ENCODE measurements at places on chromosomes 12 and 14.
A peak's percentile ranks its signal among the peaks of the same experiment; 100 is the strongest.

DNA sequence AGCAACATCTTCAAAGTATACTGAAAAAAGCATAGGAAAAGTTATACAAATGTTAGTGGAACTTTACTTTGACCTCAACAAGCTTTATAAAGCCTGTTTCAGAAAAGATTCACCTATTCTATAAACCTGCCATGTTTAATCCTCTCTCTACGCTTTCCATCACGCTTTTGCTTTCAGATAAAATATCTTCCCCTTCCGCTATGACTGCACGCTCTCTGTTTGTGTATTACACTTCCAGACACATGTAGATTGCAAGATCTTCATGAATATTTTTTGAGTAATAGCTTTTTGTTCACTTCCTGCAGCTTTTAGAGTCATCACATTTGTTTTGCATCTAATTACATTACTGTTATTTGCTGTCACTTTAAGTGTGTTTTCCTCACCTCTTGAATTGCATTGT lies 271.4 kb downstream of the RASSF9 start:
- no peak for DNase-seq

DNA sequence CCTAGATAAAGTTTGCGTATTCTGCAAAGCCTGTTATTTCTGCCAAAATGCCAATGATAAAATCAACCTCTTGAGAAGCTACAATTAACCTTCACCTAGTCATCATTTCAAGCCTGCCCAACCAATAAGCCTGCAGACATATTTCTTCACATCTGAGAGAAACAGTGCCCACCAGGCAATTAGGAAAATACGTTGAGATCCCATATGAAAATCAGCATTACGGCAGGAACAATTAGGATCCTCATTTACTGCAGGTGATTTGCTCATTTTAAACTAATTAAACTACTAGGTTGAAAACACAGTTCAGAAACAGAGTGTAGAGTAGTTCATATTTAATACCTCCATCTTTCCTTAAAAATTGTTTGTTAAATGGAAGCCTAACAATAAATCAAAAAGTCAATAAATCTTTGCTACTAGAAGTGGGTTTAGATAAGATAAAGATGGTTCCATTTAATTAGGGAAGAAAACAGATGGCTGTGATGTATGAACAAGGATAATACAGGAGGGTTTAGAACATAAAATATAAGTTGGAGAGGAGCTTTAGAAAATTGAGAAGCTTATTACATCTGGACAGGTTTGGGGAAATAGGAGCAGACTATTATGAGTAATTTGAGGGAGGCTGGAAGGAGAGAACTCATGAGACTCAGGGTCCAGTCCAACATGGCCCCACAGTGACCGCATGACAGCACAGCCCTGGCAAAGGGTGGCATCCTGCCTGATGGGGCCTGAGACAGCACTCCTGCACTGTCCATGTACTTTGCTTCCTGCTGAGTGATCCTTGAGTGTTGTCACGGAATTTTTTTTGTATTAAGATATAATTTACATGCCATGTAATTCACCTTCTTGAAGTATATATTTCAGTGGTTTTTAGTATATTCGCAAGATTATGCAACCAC lies 26.9 kb upstream of the PYGL start:
- no peak for DNase-seq

DNA sequence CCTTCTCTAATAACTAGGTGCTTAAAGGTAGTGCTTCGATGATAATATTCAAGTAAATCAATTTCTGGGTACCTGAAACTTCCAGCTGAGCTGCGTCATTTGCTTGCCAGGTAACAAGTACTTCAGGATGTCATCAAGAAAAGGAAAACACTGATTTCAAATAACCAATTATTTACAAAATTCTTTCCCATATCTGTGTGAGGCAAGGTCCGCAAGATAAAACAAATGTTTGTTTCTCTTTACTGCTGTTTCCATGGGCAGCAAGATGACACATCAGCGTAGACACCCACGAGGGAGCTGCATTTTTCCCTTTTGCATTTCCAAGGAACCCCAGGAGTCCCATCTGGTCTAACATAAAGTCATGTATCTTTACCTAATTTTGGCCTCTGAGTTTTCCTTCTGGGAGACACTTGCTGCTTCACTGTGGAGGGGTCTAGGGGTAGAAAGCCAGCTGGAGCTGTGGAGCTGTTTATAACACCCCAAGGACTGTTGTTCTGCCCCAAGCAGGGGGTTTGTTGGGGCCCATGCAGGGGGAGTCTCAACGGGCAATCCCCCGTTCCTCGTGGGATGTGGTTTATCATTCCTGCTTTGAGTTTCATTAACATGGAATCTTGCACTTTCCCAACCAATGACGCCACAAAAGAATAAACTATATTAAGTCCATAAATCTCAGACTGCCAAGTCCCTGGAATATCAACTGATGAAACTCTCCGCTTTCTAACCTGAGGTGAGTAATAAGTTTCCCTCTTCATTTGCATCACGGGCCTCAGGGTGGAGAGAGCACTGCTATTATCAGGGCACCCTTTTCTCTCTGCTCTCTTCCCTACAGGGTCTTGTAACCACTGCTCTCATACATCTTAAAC lies 112.8 kb upstream of the PELI2 start:
- DNase-seq, result no peak

- DNase-seq, result no peak
These were observed 20.7 kb upstream of the UNC79 start for GRCh38 chr14:93410021-93410420.

GRCh38 chr14:72024043-72024407 lies 91.8 kb downstream of the RGS6 start:
- peak; percentile 29 for DNase-seq

GRCh38 chr12:108793756-108794441 lies 62.6 kb upstream of the CORO1C start:
- DNase-seq, result no peak

DNA sequence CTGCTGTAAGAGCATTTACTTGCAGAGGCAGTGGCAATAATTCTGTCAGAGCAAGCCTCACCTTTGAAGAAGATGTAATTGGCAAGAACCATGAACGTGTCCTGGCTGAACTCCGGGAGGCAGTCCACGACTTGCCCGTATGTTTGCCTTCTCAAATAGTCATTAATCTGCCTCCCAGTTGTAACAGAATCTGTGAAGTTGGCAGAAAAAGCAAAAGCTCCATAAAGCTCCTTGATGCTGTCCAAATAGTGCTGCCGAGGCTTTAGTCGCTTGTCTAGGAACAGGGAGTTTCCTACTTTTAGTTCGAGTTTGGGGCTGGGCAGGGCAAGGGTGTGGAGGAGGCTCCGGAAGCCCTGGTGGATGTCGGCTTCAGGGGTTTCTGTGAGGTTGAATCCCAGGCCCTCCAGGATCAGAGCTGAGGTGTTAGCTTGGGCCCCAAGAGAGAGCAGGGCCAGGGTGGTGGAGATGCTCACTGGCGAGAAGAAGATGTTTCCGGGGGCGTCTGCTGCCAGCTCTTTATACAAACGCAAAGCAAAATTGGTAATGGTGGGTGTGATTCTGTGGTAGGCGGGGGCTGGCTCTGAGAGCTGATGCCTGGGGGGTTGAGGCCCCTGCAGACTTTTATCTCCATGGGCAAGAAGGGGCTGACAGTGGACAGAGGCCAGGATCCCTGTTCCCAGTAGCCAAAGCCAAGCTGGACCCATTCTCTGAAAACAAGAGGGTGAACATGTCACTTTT lies 4.4 kb downstream of the SERPINA11 start:
- no peak for DNase-seq

GRCh38 chr14:98391061-98391460 lies 880.9 kb downstream of the BCL11B start:
- no peak for DNase-seq

GRCh38 chr14:29629839-29630238 lies 297.8 kb downstream of the PRKD1 start:
- no peak for DNase-seq

DNA sequence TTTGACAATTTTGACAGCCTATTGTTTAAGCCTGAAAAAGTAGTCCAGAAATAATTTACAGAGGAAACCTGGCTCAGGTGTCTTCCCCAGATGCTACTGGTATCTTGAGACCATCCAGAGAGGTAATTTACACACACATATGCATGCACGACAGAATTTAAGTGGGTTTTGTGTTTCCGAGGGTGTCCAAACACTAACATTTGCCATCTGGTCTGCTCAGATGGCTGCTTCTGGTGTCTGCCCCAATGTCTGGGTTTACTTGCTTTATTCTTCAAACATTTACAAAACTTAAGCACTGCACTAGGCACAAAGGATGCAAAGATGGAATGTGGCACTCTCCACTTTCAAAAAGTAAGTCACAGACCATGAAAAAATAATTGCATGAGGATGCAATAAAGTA lies 226.6 kb upstream of the EGLN3 start:
- no peak for DNase-seq

DNA sequence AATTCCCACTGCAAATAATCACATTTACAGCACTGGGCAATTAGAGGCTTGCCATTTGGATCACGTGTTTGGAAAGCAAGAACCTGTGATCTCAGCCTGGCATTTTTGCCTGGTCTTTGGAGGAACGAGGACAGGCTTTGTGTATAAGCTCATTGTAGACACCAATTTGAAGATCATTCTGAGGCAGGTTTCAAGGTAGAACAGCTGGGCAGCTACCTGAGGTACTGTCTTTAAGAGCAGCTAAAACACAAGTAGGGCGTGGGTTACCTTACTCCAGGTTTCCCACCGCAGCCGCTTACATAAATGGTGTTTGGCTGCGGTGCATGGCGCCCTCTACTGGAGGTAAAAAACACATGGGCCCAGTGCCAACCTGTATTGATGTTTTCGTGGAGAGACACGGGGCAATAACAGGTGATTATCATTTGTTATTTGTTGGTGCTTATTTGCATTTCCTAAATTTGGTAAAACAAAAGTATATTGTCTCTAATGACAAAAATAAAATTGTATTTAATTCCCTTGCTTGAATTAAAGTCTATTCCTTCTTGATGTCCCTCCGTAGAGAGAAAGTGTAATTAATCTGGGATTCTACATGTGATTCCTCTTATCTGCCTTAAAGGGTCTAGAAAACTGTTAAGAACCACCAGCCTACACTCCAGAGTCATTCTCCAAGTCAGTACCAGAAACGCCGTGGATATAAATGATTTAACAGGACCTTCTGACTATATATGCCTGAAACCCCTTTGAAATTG lies 69.7 kb downstream of the SVOP start:
- peak; percentile 26 for DNase-seq

DNA sequence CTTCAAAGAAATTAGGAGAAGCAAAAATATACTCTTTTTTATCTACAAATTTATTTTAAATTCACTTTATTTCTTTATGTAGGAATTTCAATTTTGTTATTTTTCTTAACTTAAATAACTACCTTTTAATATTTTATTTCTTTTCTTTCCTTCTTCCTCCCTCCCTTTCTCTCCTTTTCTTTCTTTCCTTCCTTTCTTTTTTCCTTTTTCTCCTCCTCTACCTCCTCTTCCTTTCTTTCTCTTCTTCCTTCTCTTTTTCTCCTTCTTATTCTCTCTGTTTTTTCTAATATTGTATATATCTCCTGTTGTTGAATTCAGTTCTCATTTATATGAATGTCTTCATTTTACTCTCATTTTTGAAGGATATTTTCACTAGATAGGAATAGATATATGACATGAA lies 127.6 kb downstream of the MIPOL1 start:
- DNase-seq, result no peak

- DNase-seq, result no peak
These were observed 61.5 kb upstream of the LRTM2 start for GRCh38 chr12:1758887-1759286.

- DNase-seq, result no peak
These were observed 46.6 kb upstream of the ESRRB start for GRCh38 chr14:76329154-76329928.

GRCh38 chr12:2652401-2653081 lies 142.2 kb upstream of the FKBP4 start:
- DNase-seq, result no peak

DNA sequence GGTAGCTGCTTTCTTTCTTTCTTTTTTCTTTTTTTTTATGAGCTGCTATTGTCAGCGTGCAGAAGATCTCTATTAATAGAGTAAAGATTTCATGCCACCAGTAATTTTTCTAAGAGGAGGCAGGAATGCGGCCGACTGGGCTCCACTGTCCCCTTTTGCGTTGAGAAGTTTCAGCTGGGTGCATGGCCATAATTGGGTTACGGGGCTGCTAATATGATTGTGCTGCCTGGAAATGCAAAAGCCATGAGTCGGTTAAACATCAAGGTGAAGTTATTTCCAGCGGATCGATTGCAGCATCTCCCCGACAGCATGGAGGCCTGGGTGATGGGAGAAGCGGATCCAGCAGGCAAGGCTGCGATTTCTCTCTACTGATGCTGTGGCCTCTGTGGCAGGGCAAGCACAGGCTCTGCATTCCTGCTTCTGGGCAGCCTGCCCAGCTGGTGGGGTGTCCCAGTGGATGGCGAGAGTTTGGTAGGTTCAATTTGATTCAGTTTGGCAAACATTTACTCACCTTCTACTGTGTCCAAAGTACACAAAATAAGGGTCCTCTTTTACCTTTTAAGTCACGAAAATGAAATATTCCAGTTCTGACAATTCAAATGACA lies 54.4 kb upstream of the PRMT8 start:
- DNase-seq, result no peak
